ENCODE measurements at places on chromosomes 1 and 21. TPM values are rescaled to one million over a fixed set of nuclear protein-coding genes. Genes with fewer than 3 reads are reported as not detected.

DNA sequence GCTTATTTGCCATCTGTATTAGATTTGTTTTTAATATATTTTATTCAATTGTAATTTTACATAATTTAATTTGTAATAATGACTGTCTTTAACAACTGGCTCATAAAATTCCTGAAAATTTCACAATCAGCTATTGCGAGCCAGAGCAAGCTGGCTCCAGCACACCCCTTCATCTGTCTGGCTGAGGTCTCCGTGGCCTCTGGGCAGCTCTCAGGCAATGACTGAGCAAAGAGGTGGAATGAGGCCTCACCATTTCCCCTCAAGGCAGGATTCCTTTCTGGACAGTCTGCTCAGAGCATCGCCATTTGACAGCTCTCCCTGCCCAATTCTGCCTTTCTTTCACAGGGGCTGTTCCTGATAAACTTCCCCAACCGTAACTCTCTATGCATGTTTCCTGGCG is 5.8 kb upstream of the KANK4 start:
- H3K27ac ChIP-seq: no peak overlapping the region
- no peaks in the 10 kb centered on the region for H3K36me3 ChIP-seq
- H3K27me3 ChIP-seq: peaks cover 4% of the 10 kb centered on the region
- no peak for DNase-seq
- H3K4me3 ChIP-seq: no peak overlapping the region

DNA sequence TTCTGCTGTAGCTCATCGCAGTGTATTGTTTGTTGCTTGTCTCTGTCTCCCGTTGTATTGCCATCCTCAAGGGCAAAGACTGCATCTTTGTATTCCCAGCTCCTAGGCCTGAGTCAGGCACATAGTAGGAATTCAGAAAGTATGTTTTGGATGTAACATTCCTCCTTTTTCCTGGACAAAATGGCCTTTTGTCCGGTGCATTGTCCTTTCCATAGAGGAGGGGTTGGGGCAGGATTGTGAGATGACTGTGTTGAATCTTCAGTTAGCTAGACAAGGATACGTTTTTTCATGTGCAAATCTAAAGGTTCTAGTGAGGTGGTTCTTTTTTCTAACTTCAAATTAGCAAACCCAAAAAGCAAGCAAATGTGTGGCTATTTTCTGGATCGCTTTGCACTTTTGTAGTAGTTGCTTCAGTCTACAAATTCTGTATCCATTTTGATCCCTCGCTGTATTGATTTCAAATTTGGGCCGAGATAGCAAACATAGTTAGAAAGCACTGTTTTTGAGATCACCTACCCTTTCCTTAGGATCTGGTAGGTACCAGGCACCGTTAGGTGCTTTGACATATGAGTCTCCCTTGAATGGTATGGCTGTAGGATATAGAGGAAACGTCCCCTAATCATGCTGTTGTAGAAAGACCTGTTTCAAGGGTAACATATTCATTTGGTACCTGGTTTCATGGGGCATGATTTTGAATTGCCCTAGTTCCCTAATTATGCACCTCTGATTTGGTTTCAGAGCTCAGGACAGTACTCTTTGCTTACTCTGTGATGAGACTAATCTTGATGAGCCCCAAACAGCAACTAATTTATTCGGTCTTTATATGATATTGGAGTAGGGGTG is 1.2 kb downstream of the PPP1R8 start:
- peaks cover 7% of the 10 kb centered on the region for H3K4me1 ChIP-seq
- DNase-seq: peak; percentile 7
- peak overlapping the region; percentile 94 for H3K4me3 ChIP-seq
- no peaks in the 10 kb centered on the region for H3K27me3 ChIP-seq
- H3K36me3 ChIP-seq: peaks cover 33% of the 10 kb centered on the region
- H3K27ac ChIP-seq: peak overlapping the region; percentile 73

- H3K4me3 ChIP-seq: no peak overlapping the region
- H3K4me1 ChIP-seq: peaks cover 15% of the 10 kb centered on the region
- H3K36me3 ChIP-seq: no peaks in the 10 kb centered on the region
These were observed 84.8 kb downstream of the DMRTB1 start for GRCh38 chr1:53543778-53544695.

- H3K27me3 ChIP-seq: no peaks in the 10 kb centered on the region
- no peak overlapping the region for H3K4me3 ChIP-seq
- H3K27ac ChIP-seq: no peak overlapping the region
- H3K4me1 ChIP-seq: no peaks in the 10 kb centered on the region
- DNase-seq: no peak
- H3K36me3 ChIP-seq: no peaks in the 10 kb centered on the region
These were observed 102.7 kb downstream of the ADARB1 start for GRCh38 chr21:45177039-45177438.

Gene PRDM2
- 17.3 TPM for total RNA-seq

Gene EMC1
- 66.6 TPM for total RNA-seq

Gene KDM5B
- 44.6 TPM for total RNA-seq

Gene ARHGEF2
- 90.1 TPM for total RNA-seq
